ENCODE measurements at places on chromosomes 5 and 9.

DNA sequence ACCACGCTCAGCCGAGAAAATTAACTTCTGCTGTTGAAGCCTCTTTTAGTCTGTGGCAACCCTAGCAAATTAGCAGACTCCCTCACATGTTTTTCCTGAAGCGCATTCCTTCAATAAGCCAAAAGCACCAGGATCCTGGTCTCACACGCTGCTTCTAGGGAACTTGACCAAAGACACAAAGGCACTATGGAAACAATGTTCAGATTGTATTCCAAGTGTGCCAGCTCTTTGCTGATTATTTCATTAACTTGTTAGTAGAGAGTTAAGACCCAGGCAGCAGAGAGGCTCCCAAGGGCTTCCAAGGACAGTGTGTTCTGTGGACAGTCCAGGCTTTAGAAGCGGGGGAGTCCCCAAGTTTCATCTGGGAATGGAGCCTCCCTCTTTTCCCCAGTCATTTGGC lies 94.4 kb upstream of the BASP1 start:
- DNase-seq: no peak

- DNase-seq: no peak
Observed at GRCh38 chr5:134148316-134148715, 28.4 kb downstream of the SKP1 start.

GRCh38 chr5:73135021-73135420 lies 14.6 kb downstream of the TMEM171 start:
- no peak for DNase-seq

DNA sequence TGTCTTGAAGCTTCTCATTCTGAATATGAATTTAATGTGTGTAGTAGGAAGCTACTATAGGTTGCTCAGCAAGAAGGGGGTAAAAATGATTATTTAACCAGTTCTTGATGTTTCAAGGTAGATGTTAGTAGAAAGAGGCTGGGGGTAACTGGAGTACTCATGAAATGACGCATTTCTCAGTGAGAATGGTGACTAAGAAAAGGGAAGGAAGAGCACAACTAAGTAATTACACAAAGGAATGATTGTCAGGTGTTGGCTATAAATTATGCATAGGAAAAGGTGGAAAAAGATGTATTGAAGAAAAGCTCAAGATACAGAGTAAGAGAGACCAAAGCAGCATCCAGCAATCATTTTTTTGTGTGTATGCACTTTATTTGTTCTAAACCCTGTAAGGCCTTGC lies 1.4 kb upstream of the PSIP1 start:
- no peak for DNase-seq

DNA sequence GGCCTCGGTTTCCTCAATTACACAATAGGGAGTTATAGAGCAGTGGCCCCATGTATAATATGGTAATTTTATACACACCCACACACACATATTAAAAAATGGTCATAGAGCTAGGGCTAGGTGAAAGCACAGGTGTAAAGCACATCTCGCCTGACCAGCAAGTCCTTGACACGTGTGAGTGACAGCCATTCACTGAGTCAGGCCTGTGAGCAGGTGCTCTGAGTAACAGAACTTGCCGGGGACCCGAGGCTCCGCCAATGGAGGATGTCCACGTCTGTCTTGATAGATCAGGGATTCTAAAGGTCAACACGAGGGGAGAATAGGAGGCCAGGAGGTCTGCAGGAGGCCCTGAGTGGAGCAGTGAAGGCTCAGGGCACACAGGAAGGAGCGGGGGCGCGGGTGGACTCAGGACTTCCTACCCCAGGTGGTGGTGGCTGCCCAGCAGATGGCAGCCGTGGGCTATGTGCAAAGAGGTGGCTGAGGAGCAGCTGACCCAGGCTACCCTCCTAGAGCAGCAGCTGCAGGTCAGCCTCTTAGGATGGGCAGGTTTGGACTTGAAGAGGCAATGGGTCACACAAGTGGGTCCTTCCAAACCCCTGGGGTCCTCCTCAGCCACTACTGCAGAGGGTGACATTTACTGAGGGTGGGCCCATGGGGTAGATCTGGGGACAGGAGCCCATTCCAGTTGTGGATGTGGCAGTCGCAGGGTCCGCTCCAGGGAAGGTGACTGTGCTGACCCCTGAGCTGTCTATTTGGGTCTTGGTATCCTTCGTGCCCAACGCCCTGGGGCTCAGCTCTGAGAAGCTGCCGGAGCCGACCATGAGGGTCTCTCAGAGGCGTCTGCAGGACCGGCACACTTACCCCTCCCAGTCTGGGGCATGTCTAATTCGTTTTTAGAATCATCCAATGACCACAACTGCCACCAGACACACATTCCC lies 45.9 kb downstream of the PRRT1B start:
- peak; percentile 83 for DNase-seq

DNA sequence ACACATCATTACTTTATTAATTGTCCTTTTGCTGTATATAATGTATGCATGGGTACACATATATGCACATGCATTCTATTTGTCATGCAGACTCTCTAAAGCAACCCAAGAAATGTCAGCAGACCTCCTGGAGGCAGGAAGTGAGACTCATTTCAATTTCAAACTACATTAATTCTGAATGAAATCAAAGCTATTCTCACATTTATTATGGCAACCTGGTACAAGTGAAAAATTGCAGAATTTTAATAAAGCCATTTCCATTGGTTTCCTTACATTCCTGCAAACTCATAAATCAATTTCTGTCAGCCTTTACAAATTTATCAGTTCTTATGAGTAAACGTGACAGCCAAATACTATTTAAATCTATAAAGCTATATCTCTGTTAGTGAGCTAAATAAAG lies 430.4 kb upstream of the NUDT12 start:
- DNase-seq: no peak

GRCh38 chr5:25963251-25964008 lies 1075.0 kb downstream of the CDH9 start:
- no peak for DNase-seq

DNA sequence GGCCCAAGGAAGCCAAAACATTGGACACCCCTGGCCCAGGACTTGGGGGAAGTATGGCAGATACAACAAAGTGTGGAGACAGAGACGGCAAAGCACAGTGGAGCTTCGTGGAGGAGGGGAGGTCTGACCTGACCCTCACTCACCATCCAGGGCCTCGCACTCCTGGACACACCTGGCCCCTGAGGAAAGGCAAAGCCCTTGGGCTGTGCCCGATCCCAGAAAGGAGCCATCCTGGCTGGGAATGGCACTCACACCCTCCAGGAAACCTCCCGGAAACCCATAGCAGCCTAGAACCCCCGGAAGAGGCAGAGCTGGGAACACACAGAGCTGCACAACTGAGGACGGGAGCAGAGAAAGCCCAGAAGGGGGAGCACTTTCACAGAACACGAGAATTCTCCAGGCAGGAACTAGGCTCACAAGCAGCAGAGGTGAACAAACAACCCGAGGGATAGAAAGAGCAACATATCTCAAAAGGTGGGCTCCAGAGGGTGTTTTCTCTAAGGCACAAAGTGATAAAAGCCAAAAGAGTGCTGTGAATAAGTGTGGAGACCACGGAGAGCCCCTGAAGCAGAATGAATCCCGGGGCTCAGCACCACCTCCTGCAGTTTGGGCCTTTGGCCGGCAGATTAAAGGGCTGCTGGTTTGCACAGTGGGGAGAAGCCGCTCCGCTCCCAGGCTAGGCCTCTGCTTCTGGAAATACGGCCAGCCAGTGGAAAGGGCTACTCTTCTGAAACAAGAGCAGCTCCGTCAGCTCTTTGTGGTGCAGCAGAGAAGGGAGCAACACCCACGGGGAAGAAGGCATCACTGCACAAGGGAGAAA lies 108.2 kb downstream of the UBE2R2 start:
- no peak for DNase-seq

Data from SHP77 treated with DMSO at 0.1 percent for 48 hours (cell line).